Fibroblast of mammary gland (primary cell): ENCODE measurements at places on chromosomes 4 and X.

- peak; percentile 91 for DNase-seq
Measured at GRCh38 chr4:76198411-76199237, 15.0 kb downstream of the SCARB2 start.

- peak; percentile 53 for DNase-seq
Measured at GRCh38 chr4:46844325-46844917, 64.6 kb downstream of the COX7B2 start.

- DNase-seq: no peak
Measured at GRCh38 chrX:30831082-30831481, 58.0 kb downstream of the TAB3 start.

DNA sequence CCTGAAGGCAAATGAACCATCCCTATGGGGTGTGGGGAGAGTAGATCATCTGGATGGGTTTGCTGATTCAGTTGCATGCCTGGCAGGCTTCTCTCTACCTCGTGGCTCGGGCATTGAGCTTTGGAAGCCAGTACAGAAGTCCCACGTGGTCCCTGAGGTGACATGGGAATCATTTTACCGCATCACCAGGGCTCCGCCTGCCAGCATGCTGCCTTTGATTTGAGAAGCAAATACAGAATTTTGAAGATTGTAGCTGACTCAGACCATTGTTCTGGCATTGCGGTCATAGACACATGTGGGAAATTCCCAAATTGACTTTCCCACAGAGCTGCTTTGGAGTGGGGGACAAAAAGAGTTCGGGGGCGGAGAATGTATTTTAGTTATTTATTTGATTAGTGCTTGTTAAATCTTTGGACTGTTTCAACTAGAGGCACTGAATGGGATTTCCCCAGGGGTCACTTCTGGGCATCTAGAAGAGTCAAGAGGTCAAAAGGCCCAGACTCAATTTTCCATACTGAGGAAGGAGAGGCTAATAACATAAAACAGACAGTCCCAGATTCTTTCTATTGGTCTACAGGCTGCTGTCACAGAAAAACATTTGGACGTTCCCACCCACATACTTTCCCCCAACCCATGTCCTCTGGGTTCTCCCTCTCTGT is 79.3 kb downstream of the NHSL2 start:
- DNase-seq: peak; percentile 91

GRCh38 chr4:14783011-14783877 is 219.0 kb upstream of the CPEB2 start:
- DNase-seq: peak; percentile 90

DNA sequence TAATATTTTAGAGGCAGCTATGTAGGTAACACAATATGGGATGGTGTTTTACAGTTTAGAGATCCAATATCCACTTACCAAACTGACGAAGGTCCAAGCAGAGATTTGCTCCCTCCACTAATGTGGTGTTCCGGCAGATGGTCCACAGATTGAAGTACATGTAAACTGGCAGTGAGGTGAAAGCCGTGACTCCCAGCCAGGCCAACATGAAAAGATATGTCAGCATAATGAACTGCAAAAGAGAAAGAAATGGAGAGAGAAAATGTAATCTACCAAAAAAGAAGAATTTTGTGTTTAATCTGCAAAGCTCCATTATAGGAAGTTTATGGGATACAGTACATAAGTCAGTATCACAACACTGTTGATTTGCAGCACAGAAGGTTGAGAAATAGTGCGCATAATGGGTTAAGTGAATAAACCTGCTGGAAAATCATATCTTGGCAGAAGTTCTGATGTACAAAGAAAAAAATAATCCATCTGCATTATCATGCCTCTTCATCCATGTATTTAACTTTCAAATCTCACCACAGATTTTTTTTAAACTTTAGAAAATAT is 160.2 kb downstream of the GPM6A start:
- DNase-seq: no peak

DNA sequence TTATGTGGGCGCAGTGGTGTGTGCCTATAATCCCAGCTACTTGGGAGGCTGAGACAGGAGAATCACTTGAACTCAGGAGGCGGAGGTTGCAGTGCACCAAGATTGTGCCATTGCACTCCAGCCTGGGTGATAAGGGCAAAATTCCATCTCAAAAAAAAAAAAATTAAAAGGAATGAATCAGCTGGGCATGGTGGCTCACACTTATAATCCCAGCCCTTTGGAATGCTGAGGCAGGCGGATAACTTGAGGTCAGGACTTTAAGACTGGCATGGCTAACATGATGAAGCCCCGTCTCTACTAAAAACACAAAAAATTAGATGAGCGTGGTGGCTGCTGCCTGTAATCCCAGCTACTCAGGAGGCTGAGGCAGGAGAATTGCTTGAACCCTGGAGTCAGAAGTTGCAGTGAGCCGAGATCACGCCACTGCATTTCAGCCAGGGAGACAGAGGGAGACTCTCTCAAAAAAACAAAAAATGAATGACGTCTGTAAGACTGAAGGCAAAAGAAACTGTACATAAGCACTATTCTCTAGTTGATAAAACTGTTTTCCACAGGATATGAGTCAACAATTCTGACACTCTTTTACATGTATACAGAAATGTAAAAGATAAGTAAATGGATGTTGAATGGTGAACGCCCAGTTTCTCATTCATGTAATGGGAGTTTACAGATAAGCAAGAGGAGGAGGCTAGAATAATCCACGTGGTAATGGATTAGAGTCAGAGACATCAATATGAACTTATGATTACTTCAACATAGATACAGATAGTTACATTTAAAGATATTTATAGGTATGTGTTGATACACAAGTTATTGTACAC is 22.2 kb downstream of the CENPC start:
- peak; percentile 7 for DNase-seq

GRCh38 chr4:24417206-24417605 is 167.1 kb downstream of the DHX15 start:
- peak; percentile 29 for DNase-seq

- peak; percentile 73 for DNase-seq
Measured at GRCh38 chr4:168604496-168605373, 107.9 kb downstream of the PALLD start.

- no peak for DNase-seq
Measured at GRCh38 chrX:153582896-153583295, 16.0 kb downstream of the CCNQ start.

DNA sequence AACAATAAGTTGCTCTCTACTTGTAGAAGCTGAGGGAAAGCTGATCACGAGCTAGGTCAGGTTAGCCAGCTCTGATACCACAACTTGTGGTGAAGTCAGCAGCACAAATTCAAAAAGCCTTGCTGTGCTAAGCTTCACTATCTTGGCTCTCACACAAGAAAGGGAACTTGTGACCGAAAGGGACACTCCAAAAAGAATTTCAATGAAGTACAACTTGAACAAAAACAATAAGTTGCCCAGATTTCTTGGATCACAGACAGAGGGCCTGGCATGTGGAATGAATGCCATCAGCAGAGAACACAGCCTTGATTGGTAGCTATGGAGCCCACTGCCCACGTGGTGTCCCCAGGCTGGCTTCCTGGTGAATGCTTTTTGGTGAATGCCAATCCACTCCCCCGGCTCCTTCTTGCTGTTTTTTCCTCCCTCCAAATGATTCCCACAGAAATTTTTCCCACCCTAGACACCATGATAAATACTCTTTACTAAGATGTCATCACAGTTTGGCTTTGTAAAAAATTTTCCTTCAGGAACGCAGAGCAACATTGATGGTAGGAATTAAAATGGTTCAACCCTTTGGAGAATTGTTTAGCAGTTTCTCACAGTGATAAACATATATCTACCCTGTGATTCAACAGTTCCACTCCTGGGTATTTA is 82.6 kb downstream of the ANXA3 start:
- DNase-seq: no peak

GRCh38 chrX:127552571-127552970 is 499.6 kb downstream of the ACTRT1 start:
- no peak for DNase-seq

DNA sequence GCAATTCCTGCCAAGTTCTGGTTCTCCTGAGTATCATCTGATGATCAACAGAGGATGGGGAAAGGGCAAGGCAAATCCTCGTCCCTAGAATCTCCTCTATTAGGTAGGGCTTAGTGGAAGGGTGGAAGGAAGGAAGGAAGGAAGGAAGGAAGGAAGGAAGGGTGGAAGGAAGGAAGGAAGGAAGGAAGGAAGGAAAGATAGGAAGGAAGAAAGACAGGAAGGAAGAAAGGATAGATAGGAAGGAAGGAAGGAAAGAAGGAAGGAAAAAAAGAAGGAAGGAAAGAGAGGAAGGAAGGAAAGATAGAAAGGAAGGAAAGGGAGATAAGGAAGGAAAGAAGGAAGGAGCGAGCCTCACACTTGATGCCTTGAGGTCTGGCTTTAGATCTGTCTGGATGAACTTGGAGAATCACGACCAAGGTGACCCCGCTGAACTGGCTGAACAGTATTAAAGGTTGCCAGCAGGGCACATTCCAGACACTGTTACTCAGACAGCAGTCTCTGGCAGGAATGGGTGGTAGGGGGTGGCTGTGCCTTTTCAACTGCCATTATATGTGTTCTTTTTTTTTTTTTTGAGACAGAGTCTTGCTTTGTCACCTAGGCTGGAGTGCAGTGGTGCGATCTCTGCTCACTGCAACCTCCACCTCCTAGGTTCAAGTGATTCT is 57.1 kb downstream of the MAP7D2 start:
- no peak for DNase-seq

- DNase-seq: no peak
Measured at GRCh38 chr4:180028682-180029081, 2214.5 kb upstream of the TENM3 start.

DNA sequence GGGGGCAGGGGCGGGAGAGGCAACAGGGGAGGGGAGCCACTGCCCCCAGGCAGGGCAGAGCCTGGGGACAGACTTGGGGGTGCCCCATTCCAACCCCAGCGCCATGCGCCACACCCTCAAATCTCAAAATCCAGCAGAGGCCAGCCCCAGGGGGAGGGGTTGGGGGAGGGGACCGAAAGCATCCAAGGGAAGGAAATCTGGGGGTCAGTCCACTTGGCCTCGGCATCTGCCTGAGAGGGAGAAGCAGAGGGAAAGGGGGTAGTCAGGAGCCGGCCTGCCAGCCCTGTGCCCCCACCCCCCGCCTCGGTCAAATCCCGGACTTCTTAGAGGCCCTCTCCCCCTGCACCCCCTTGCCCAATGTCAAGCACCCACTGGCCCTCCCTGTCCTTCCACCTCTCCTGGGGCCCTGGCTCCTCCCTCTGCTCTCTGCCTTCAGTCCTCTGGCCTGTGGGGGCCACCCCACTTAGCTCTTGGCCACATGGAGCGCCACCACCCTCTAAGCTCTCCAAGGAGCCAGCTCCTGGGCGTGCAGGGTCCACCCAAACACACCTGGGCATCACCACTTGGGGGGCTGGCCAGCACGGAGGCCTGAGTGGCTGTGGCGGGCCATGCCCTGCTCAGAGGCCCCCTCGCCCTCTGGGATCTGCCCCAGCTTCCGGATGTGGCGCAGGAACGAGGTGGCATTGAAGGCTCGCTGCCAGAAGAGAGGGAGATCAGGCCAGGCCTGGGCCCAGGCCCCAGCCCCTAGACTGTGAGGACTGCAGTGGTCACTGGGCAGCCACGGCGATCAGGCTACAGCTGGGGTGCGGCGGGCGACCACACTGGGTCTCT is 3.5 kb downstream of the PNCK start:
- no peak for DNase-seq

- DNase-seq: no peak
Measured at GRCh38 chr4:173930329-173930967, 353.0 kb downstream of the FBXO8 start.

- DNase-seq: no peak
Measured at GRCh38 chr4:163621821-163622220, 127.3 kb downstream of the TMA16 start.

DNA sequence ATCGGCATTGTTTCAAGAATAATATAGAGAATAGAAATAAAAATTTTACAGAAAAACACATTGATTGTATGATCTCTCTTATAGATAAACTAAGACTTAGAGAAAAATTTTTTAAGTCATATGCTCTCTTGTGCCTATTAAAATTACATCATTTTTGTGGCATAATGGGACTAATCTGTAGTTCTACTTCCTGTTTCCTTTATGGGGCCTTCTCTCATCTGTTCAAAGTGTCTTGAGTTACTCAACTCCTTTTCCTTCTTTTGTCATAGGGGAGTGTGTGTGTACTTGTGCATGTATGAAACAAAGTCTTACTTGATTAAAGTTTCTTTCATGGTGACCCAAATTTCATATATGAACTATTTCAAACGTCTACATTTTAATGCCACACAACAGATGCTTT is 1448.9 kb upstream of the TENM3 start:
- DNase-seq: no peak

DNA sequence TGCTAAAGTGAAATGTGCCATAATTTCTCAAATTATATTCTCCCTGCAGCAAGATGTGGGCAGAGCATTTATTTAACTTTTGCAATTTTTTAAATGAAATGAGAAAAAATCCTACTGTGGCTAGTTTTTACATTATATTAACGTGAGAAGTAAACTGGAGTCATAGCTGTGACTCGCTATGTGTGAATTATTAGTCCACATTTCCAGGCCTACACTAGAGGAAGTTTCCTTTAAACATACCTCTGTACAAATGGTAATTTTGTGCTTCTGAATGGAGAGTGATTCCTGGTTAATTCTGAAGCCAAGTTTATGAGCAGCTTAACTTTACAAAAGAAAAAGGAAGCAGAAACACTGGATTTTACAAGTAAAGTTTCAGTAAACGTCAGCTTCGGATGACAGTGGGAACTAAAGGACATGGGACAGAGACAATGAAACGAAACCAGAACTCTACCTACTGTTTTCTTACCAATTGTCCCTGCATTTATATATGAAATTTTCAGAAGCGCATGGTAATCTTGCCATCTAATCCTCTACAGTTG is 72.4 kb downstream of the FBXO8 start:
- peak; percentile 57 for DNase-seq

GRCh38 chr4:143575331-143575730 is 61.8 kb downstream of the SMARCA5 start:
- peak; percentile 31 for DNase-seq

DNA sequence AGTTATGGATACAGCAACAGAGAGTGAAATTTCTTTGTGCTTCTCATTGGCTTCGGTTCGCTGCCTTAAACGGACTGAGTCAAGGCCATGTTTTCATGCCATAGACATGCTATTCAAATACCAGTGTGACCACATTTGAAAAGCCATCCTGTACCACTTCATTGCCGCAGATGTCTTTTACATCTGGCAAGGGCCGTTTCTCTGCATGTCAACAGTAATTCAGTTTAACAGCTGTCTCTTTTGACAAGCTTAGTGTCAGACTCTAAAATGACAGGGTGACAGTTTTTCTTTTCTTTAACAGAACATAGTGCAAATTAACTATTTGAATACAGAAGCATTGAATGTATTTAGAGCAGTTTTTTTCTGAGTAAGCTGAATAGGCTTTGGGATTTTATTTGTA is 362.2 kb upstream of the POU3F4 start:
- no peak for DNase-seq

GRCh38 chr4:55184600-55185523 is 59.5 kb upstream of the KDR start:
- DNase-seq: peak; percentile 89

DNA sequence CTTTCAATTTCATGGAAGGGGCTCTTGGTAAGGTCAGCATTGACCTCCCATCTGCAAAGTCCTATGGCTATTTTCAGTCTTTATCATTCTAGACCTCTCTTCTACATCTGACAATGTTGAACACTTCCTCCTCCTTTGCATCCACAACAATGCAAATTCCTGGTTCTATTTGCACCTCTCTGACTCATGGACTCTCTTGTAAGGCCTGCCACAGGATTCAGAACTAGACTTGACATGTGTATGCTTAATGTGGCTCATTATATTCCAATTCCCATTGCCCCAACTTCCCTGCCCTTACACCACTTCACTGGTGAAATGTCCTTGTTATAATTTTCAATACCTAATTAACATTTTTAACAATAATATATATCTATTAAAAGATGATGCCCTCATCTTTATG is 314.3 kb upstream of the FGF13 start:
- DNase-seq: no peak
